ENCODE measurements at places on chromosomes 2 and 18. TPM values are rescaled to one million over a fixed set of nuclear protein-coding genes. Genes with fewer than 3 reads are reported as not detected.

Gene RASGRP3
- 41.1 TPM for polyA plus RNA-seq

Gene MC2R
- polyA plus RNA-seq = not detected

Gene QPCT
- 10.1 TPM for polyA plus RNA-seq

Gene ESPNL
- 0.88 TPM for polyA plus RNA-seq

Gene RGPD8
- 2.6 TPM for polyA plus RNA-seq

Gene AMER3
- not detected for polyA plus RNA-seq

Gene FSIP2
- polyA plus RNA-seq = 0.75 TPM

Gene MYO5B
- polyA plus RNA-seq = 9.2 TPM

All from left lung (tissue), 14 donors.